ENCODE measurements at places on chromosomes 1 and 21.

GRCh38 chr1:222794656-222795474 lies 20.0 kb upstream of the DISP1 start:
- DNase-seq = no peak

GRCh38 chr1:65276197-65276939 lies 33.0 kb upstream of the DNAJC6 start:
- DNase-seq = no peak

DNA sequence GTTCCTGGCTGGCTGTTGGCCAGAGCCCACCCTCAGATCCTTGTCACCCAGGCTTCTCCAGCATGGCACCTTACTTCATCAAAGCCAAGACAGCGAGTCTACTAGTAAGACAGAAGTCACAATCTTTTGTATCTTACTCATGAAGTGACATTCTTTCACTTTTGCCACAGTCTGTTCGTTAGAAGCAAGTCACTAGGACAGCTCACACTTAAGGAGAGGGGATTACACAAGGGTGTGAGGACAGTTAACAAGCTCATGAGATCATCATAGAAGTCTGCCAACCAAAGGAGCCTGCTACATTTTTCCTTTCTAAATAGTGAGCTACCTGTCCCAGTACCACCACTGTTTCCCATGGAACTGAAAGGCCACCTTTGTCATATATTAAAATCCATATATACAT lies 61.5 kb downstream of the PACC1 start:
- peak; percentile 13 for DNase-seq

GRCh38 chr1:84619383-84620102 lies 45.3 kb upstream of the CTBS start:
- peak; percentile 77 for DNase-seq

DNA sequence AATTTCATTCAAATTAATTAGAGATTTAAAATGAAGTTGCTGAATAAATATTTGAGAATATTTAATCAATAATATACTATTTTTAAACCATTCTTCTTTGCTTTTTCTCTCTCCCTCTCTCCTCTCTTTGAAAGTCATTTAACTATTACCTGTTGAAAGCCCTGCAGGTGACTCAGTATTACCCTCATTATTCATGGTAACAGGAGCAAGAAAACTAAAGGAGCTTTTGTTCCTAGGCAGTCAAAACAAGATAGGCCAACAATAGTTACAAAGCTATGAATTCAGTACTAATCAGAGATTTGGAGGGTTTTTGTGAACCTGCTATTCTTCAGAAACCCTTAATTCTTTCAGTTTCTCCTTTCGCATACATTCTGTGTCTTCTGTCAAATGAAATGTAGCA lies 721.3 kb upstream of the NCAM2 start:
- no peak for DNase-seq

- DNase-seq = no peak
These were observed 357.8 kb upstream of the PRMT6 start for GRCh38 chr1:106698660-106699059.

DNA sequence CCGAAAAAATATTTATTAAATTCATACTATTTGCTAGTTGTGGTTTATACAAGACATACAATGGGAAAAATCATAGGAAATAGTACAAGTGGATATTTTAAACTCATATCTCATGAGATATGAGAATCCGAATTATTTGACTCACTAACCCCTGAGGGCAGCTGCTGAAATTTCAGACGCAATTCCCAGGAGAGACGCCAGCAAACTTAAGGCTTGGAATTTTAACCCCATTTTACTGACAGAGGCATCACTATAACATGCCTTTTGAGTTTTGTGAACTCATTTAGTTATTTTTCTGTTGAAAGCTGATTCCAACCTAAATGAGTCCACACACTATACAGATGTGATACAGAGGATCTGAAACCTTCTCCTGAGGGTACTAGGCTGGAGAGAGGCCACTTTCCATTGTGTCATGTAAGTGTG lies 5.9 kb upstream of the MROH9 start:
- peak; percentile 87 for DNase-seq

- DNase-seq = no peak
These were observed 17.7 kb downstream of the MRPS6 start for GRCh38 chr21:34091032-34091431.

DNA sequence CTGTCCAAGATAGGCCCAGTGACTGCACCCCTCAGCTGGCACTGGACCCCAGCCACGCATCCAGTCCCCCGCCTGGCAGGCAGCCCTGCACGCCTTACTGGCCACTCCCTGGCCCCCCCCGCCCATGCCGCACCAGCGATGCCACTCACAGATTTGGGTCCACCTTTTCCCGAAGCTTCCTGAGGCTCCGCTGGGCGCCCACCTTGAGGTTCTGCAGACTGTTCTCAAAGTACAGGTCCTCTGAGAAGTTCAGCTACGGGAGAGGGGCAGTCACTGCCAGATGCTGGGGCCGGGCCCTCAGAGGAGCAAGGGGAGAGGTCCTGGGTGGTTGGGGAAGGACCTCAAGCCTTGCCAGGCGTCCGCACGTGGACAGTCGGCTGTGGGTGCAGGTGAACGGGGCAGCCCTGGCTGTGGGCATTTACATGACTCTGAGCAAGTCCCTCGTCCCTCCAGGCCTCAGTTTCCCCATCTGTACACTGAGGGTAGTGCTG lies 8.1 kb downstream of the PRXL2B start:
- no peak for DNase-seq

GRCh38 chr1:59271561-59272260 lies 25.2 kb upstream of the FGGY start:
- no peak for DNase-seq

GRCh38 chr1:243765676-243766075 lies 84.4 kb downstream of the AKT3 start:
- DNase-seq = no peak

DNA sequence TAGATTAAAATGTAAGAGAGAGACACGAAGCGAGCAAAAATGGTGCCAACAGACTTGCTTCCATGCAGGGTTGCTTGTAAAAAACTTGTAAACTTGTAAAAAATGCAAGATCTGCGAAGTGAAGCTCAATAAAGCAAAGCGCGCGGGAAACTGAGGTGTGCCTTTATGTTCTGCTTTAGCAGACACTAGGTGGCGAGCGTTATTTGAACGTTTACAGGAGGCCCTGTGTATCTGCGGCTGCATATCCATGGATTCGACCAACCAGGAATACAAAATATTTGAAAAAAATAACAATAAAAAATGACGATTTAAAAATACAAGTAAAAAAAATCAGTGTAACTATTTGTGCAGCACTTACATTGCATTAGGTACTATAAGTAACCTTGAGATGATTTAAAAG lies 1.5 kb downstream of the UBE2G2 start:
- no peak for DNase-seq

DNA sequence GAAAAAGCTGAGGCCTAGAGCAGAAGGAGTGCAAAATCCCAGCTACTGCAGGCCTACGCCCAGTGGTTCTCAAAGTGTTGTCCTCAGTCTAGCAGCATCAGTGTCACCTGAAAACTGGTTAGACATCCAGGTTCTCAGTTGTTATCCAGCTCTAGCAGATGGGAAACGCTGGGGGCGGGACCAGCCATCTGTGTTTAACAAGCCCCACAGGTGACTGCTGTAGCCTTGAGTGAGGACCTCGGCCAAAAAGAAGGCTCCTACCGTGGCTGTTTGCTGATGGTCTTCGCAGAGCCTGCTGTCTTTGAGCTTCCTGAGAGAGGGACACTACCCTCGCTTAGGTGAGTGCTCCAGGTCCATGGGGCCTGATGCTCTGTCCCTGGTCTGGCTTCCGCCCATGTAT lies 69.7 kb downstream of the LRRN2 start:
- DNase-seq = no peak

DNA sequence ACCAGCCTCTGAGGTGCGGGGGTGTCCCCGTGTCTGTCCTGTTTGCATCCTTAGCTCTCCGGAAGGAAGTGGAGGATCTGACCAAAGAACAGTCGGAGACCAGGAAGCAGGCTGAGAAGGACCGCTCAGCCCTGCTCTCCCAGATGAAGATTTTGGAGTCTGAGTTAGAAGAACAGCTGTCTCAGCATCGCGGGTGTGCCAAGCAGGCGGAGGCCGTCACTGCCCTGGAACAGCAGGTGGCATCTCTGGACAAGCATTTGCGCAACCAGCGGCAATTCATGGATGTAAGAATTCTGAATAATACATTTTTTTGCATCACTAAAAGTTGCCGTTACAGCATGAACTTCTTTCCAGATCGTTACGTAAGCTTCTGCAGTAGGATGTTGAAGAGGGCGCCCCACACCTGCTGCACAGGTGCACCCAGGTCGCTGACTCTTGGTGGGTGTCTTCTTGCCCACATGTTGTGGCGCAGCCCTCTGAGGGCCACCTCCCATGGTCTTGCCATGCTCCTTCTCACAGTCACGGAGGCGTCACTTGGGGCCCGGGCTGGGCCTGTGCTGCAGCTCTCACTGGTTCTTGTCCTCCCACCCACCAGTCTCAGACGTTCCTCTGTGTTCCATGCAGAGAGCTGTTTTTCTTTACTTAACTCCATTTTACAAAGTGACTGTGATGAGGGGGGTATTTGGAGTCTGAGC lies 61.3 kb upstream of the DIP2A start:
- DNase-seq = no peak

DNA sequence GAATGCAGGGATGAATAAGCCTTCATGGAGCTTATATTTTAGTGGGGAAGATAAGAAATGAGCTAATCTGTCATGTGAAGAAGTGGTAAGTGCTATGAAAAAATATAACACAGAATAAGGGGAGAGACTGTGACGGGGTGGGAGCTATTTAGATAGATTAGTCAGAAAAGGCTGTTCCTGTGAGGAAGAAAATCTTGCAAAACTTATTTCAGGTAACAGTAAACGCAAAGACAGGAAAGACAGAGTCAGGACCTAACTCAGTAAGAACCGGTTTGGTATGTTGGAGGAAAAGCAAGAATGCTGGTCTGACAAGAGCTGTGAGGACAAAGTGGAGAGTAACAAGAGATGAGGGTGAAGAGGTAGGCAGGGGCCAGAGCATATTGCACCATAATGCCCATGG lies 22.0 kb downstream of the GNAI3 start:
- no peak for DNase-seq

DNA sequence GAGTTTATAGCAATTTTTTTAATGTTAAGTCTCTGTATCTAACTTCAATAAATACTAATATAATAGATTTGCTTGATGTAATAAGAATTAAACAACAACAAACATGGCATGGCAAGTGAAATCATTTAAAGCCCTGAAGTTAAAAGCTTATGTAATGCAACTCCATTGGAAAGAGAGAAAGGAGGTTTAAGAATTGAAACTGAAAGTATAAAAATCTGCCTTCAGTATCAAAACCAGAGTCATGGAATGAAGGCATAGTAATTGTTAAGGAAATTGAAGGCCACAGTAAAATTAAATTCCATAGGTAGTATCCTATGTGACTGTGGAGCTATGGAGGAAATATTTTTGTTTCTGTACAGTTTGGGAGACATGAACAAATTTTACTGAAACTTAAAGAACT lies 55.1 kb downstream of the PRDX6 start:
- no peak for DNase-seq

DNA sequence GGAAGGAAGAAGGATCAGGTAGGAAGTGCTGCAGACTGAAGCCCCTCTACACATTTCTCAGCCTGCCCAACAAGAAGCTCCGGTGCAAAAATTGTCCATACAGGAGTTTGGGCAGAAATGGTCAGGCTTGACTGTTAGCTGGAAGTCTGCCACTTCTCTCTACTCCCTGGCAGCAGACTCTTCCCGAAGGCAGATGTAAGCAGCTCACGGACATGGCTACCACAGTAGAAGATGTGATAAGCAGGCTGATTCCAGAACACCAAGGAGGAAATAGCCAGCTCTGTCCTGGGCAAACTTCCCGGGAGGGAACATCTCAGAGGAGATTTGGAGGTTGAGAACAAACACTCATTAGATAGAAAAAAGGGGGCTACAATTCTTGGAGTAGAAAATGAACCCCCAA lies 52.6 kb downstream of the TRABD2B start:
- DNase-seq = no peak

DNA sequence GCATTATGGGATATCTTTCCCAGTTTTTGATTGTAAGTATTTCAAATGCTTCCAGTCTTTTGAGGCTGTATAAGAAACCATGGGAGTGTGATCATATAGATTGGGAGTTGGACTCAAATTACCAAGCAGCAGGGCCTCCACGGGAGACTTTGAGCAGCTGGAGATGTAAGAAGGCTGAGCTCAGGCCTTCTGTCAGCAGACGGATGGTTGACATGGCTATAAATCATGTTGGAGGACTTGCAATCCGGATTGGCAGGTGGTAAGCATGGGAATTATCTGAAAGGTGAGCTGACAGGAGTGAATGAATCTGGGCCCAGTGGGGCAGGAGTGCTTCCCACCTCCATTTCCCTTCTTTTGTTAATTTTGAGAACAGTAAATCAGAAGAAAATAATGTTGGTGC lies 83.2 kb upstream of the PPM1J start:
- DNase-seq = no peak

- no peak for DNase-seq
These were observed 565 bp upstream of the GRIK1 start for GRCh38 chr21:29940361-29940760.

- peak; percentile 21 for DNase-seq
These were observed 1.3 kb downstream of the JAM2 start for GRCh38 chr21:25640202-25640942.

DNA sequence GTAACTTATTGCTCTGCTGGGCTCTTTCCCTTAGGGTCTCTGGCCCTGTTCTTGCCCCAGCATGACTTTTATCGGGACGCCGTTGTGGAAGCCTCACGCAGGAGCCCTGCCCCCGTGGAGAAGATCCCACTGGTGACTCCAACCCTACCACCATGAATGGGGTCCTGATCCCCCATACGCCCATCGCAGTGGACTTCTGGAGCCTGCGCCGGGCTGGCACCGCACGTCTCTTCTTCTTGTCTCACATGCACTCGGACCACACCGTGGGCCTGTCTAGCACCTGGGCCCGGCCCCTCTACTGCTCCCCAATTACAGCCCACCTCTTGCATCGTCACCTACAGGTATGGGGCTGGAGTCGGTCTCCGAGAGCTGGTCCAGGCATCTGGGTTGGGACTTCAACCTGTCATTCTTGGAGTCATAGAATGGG lies 322 bp downstream of the DCLRE1B start:
- no peak for DNase-seq

- DNase-seq = no peak
These were observed 1744.9 kb downstream of the NCAM2 start for GRCh38 chr21:22743085-22743484.

DNA sequence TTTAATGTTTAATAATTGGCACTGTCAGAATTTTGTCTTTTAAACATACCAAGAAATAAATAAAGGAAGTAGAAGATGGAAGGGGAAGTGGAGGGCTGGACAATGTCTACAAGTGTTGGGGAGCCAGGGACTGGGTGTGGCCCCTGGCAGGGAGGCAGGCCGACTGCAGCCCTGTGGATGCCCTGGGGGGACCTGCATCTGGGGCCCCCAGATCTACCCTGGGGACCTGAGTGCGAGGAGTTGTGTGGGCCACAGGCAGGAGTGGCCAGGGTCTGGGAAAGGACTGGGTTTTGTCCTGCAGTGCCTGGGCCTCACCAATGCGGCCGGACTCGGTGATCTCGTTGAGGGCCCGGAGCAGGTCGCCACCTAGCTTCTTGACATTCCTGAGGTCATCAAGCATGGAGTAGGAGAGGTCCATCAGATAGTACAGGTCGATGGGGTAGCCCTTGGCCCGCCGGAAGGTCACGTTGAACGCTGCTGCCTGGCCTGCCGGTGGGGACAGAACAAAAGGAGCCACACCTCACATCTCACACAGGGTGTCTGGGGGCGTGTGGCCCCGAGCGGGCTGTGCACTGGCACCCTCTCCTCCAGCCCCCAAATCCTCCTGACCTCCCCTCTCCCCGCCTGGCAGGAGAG lies 17.5 kb downstream of the ITGB2 start:
- DNase-seq = no peak
